ENCODE measurements at places on chromosomes 2 and 18.

DNA sequence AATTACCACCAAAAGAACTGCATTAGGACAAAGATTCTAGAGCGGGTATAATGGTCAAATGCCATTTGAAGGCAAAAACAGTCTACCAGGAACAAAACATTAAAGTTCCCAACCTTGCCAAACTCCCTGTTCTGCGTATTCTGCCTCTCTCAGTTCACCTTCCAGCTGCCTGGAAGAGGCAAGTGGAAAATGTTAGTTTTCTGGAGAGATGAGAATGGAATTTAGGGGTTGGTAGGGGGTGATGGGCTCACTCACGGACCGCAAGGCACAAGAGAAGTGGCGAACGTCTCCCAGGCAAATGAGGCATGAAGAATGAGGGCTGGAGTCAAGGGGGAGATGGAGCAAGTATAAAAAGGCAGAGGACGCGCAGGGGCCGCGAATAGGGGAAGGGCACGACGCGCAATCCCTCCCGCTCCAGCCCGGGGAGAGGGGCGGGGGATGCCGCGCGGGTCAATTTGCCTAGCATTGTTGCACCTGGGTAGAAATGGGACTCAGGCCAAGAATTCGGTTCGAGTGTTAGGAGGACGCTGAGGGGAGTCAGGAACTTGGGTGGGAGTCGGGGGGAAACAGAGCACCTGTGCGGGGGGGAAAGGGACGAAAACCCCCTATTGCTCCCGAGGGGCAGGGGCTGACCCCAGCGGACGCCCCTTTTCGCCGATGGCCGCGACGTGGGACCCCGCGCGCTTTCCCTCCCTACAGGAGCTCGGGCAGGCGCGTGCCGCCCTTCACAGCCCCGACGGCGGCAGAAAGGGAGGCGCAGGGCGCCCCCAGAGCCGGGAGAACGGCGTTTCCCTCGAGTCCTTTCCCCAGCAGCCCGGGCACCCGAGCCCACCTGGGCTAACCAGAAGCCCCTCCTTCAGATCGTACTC lies 573 bp downstream of the PAIP2B start:
- DNase-seq = peak; percentile 57

DNA sequence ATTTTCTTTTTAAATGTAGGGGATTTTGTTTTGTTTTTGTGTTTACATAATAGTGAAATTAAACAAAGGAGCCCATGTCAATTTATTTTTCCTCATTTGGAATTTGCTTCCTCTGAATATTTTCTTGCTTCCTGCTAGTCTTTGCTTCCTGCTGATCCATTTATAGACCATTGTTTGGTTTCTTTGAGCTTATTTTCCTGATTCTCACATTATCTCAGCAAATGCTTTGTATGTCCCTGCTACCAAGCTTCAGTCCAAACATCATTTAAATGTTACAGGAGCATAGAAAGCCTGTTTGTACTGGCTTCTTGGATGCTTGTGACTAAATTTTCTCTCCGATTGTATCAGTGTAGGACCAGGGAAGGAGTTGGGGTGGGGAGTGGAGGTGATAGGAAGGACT lies 127.3 kb upstream of the IL1R2 start:
- no peak for DNase-seq

GRCh38 chr18:63382843-63383242 lies 15.8 kb upstream of the KDSR start:
- no peak for DNase-seq

DNA sequence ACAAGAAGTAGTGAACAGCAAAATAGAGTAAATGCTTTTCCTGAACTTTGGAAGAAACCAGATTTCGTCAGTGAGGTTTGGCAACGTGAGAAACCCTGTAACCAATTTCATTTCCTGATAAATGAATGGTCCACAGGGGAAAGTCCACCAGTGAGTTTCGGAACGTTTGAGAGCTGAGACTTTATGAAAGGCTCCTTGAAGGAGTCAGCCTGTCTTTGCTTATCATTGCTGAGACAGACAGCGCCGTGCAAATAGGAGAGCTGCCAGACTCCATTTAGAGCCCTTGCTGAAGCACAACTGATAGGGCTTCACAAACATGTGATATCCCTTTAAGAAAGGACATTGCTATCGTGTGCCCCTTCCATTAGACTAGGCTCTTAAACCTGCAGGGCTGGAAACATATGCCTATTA lies 121.8 kb upstream of the SMAD7 start:
- peak; percentile 68 for DNase-seq

GRCh38 chr2:121595012-121595891 lies 54.0 kb downstream of the CLASP1 start:
- DNase-seq = no peak

GRCh38 chr18:43563780-43564179 lies 286.5 kb upstream of the SYT4 start:
- no peak for DNase-seq

DNA sequence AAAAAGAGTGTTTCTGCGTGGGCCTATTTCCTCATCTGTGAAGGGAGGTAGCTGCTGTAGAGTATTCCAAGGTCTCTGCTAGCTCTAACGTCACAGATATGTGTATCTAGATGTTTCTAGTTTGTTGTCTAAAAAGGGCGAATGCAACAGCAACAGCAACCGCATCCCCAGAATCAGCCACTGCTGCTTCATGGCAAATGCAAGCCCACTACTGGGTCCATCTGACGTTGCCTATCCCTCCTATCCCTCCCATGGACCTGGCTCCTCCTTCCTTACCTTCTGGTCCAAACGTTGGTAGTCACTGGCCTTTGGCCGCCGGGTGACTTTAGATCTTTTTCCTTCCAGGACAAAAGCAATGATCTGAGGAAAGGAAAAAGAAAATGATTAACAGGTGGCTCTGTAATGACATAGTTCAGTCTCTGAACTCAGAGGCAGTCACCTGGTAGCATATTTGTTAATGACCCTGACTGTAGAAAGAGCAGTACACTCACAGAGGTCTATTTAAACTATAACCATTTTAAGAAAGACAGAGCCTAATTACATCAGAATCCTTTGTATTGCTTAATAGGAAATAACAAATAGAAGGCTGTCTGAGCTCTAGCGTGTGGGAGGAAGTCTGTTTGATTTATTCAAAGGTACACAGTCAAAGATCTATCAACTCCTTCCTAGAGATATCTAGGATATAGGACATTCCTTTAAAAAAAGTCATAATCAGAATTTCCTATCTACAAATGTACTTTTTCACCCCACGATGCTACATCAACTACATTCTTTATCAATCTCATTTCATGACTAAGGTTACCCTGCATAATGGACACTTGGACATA lies 2.9 kb downstream of the TGOLN2 start:
- no peak for DNase-seq

- DNase-seq = no peak
Observed at GRCh38 chr2:216492597-216493333, 5.9 kb upstream of the RPL37A start.

DNA sequence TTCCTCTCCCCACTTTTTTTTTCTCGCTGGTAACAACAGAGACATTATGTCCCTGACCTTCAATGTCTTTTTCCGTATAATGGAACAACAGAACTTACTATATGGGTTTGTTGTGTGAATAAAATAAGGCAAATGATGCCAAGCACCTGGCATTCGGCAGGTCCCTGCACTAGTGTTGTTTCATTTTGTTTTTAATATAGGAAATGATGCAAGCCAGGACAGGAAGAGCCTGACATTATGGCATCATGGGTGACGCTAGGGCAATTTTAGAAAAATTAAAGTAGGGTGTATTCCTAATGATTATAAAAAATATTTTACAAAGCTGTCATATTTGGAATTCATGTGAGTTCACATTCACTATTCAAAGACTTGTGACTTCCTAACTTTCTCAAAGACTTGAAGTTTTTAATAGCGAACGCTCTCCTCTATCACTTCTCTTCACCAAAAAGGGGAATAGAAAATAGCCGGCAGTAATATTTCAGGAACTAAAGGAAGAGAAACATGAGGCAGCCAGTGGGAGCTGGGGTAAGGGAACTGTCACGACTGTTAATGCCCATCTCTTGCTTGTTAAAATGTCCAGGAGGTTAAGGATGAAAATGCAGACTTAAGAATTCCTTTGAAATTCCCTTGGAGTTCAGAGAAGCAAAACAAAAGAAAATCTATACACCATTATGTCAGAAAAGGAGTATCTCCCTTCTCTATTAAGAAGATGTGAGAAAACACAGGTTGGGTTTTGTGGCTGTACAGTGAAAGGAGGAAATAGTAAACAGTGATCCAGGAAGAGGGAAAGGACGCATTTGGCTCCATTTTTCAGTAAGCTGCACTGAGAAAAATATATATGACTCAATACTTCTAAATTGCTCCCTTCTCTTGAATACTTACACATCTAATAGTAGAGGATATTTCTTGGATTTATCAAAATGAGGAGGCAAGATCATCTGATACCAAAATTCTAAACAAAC lies 60.2 kb downstream of the DPP4 start:
- no peak for DNase-seq

DNA sequence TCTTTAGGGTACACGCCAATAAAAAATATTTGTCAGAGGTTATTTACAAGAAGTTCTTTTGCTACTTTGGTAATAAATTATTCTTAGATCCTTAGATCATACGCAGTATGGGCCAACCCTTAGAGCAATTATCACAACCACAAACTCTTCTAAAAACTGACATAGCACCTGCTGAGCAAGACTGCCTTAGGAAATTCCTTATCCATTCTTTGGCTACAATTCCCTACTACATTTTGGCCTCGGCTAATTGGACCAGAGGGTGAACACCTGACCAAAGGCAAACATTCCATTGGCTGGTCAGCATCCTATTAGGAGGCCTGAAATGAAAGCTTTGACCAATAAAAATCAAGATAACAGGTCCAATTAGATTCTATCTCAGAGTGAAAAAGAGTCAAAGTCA lies 147.6 kb upstream of the CCDC68 start:
- no peak for DNase-seq

DNA sequence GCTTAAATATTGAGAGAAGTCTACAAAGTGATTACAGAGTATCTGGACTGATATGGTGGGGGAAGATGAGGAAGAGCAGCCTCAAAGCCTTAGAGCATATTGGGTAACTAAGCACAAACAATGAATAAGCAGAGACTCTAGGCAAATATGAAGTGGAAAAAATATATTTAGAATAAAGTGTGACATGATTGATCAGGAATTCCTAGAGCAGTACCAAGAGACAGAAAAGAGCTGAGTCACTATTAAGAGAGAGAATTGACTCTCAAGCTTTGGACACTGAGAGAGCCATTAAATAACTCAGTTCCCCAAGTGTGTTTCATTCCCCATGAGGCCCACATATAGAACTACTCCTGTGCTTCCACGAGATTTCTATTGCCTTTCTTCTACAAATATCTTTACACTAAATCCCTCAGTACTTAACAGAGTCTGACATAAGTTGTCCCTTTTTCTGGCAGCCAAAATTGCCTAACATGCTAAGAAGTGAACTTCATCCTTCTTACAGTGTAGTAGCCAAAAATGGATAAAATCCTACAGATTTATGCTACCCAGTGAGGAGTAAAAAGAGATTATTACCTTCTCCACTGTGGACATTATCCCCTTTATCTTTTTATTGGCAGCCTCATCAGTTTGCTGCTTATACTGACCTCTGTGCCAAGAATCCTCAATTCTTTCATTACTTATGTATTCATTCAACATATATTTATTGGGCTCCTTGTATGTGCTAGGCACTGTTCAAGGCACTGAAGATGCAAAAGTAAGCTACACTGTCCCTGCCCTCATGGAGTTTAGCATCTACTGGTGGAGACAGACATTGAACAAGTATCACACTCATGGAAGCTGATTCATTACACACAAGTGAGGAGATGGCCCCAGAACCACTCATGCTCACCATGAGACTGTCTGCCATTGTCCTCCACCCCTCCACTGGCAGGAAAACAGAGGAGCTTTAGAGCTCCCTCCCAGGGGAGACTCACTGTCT lies 45.4 kb downstream of the SLC40A1 start:
- DNase-seq = peak; percentile 38

DNA sequence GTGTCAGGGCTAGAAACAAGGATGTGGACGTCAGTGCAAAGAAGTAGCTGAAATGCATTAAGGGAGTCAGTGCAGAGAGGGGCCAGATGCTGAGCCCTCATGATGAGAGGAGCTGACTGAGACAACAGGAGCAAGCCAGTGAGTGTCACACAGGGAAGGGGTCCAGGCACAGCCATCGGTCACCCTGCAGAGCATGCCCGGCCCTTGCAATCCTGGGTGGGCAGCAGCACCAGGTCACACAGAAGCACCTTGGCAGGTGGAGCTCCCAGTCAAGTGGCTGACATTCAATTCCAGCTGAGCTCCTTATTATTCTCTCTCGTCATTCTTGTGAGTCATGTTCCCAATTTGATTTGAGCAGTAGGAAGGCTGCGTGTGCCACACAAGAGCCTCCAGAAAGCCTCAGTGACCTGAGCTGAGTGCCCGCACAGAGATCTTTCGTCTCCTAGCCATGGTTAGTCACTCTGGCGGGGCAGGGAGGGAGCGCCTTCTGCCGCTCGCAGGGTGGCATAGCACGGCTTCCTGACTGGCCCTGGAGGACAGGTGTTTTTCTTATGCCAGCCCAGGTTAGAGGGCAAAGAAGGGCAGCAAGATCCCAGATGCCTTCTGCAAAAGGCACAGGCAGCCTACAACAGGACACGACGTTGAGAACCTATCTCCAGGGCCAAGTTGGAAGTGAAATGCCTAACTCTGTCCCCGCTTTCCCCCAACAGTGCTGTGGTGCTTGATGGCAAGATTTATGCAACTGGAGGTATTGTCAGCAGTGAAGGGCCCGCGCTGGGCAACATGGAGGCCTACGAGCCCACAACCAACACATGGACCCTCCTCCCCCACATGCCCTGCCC lies 220.9 kb downstream of the ATAD2B start:
- no peak for DNase-seq

DNA sequence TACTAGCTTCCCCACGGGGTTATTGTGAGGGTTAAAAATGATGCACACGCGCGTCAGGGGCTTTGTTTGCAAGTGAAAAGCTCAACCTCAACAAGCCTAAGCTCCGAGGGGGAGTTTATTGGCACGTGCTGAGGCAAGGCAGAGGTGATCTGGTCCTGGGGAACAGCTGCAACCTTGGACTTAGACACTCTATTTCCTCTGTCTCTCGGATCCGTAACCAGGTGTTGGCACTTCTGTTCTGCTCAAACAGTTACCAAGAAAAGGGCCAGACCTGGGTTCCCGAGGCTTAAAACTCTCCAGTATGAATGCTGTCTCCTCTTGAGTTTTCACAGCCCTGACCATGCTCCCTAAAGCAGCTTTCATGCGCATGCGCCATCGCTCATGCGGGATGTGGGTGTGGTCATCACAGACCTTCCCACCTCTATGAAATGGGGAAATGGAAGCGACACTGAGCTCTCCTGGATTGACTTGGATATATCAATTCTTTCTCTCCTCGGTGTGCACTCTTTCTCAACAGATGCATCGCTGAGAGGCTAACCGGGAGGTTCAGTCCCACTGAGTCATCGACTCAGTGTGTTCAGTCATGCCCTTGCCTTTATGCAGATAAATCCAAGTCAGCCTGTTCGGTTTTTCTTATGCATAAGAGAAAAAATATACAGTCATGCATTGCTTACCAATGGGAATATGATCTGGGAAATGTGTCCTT lies 19.9 kb upstream of the RAB31 start:
- no peak for DNase-seq

GRCh38 chr2:44314362-44314761 lies 39.1 kb downstream of the SLC3A1 start:
- no peak for DNase-seq

GRCh38 chr2:230942371-230942770 lies 17.3 kb upstream of the GPR55 start:
- DNase-seq = no peak

- DNase-seq = no peak
Observed at GRCh38 chr2:149360106-149360505, 29.7 kb downstream of the LYPD6 start.

GRCh38 chr2:204628926-204629712 lies 83.8 kb downstream of the PARD3B start:
- DNase-seq = no peak

- no peak for DNase-seq
Observed at GRCh38 chr18:32271672-32272208, 81.9 kb downstream of the MEP1B start.

Data from hematopoietic multipotent progenitor cell treated with erythropoietin and hydrocortisone succinate and interleukin-3 and kit ligand, for 17 days (in vitro differentiated cells).